Astrocyte of the hippocampus (primary cell): ENCODE measurements at places on chromosomes 2 and 18.

GRCh38 chr18:23690505-23691068, 1.3 kb downstream of the LAMA3 start:
- peak; percentile 4 for DNase-seq

DNA sequence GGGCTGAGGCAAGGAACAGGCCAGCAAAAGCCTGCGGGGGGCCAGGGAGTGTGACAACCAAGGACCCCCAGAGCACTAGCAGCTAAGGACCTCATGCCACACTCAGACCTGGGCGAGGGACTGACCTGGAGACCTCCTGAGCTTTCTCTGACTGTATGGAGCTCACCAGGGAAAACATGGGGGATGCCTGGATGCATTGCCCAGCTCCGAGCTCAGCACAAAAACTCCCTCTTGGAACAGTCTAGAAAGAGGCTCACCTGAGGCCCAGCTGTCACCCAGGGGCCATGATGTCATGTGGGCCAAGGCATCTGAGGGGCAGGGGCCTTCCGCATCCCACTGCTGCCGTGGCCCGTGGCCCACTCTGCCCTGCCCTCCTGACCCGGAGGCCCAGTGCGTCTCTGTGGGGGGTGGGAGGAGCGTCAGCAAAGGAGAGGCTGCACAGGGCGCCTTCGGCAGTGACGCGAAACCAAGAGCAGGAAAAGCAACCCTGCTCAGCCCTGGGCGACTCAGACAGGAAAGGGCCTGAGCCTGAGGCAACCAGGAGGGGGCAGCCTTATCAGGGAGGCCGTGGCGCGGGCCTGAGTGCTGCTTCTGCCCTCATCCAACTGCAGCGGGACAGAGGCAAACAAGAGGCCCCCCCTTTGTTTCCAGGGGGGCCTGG, 57.3 kb upstream of the ALPP start:
- DNase-seq, result no peak

DNA sequence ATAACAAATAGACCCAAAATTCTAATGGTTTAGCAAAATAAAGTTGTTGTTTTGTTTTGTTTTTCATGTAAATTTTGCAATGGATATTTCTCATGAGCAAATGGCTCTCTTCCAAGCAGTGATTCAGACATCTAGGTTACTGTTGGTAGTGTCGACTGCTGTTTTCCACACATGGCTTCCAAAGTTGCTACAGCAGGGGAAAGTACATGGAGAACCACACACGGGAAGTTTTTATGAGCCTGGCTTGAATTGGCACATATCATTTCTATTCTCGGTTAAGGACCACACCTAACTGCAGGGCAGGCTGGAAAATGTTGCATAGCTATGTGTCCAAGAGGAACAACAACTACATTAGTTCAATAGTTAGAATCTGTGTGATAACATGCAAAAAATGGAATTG, 262.1 kb downstream of the GALNT13 start:
- peak; percentile 5 for DNase-seq

GRCh38 chr18:36309436-36310391, 12.2 kb downstream of the FHOD3 start:
- DNase-seq, result peak; percentile 98

GRCh38 chr2:58354230-58354629, 113.1 kb upstream of the FANCL start:
- DNase-seq, result no peak

DNA sequence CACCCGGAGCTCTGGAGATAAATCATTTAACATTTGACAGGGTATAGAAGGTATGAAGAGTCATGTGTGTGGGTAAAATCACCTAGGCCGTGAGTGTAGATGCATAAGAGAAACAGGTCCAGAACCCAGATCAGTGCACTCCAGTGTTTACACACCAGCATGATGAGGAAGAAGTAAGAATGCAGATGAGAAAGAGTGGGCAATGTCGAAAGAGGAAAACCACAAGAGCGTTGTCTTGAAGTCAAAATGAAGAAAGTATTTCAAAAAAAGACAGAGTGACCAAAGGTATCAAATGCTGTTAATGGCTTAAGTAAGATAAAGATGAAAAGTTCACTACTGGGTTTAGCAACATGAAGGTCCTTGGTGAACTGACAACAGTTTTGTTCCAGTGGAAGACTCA, 32.0 kb upstream of the PLB1 start:
- DNase-seq, result no peak

- no peak for DNase-seq
Observed at GRCh38 chr2:17136877-17137276, 381.4 kb downstream of the RAD51AP2 start.

- DNase-seq, result no peak
Observed at GRCh38 chr2:174027956-174028355, 62.8 kb upstream of the SP3 start.

DNA sequence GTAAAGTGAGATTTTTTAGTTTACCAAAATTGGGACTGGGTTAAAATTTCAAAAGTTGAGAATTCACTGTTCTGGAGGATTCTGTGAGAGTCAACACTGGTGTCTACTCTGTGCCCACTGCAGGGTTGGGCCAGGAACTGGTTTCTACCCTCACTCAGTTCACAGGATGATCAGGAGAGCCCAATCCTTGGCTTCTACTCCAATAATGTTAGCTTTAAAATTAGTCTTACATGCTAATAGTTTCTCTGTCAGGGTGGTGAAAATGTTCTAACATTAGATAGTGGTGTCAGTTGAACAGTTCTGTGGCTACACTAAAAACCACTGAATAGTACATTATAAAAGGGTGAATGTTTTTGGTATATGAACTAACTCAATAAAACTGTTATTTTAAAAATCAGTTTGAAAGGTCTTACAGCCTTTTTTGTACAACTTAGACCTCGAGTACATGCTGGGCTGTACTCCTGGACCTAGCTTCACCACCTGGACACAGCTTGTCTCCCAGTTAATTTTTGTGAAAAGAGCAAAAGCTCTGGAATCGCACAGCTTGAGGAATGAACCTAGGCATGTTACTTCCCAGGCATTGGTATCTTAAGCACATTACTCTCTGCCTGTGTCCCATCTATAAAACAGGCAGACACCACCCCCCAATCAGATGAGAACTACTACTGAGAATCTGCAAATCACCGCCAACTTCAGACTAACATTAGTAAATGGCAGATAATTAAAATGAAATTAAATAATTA, 44.4 kb downstream of the ACVR1 start:
- peak; percentile 53 for DNase-seq

DNA sequence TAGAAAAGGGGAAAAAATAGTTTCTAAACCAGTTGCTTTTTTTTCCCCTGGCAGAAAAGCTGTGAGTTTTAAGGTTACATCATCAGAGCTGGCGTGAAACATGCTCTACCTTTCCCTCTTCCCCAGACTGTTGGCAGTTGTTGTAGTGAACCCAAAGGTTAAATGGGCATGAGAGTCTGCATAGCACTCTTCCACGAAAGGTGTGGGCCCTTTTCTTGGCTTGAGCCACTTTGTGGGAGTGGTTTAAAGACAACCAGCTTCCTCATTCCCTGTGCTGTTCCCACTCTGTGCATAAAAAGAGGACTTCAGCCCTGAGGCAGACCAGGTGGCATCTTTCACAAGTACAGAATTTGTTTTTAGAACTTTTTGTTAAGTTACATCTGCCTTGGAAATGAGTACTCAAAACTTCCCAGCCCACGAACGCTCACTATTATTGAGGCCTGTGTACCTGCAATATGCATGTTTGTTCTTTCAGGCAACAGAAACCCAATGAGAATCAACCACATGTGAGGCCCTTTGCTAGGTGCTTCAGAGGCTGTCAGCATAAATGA, 243.8 kb downstream of the BABAM2 start:
- no peak for DNase-seq

- peak; percentile 82 for DNase-seq
Observed at GRCh38 chr2:225002039-225002655, 40.1 kb downstream of the DOCK10 start.

GRCh38 chr2:120858361-120859106, 122.9 kb downstream of the GLI2 start:
- no peak for DNase-seq

- no peak for DNase-seq
Observed at GRCh38 chr2:37740164-37740739, 68.8 kb upstream of the CDC42EP3 start.

DNA sequence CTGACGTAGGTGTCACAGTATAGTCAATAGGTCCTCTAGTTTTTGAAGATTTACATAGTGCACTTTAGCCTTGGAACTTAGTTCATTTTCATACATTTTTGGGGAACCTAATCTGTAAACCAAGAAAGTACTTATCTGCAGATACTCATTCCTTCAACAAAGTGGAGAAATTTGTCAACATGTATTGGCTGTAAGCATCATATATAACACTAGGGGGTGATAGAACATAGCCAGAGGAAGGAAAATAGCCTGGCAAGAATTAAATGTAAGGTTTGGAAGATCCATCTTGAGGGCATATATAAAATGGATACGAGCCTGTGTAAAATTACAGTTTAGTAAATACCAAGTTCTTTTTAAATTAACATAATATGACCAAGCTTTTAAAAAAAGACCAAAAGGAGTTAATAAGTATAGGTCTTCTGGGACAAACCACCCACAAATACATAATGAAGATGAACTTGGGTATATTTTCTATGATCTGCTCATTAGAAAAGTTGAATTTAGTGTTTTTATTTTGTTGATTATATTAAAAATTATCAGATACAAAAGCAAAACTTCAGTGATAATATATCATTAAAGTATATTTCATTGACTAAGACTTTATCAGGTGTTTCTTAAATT, 18.2 kb downstream of the RPL37A start:
- peak; percentile 62 for DNase-seq

DNA sequence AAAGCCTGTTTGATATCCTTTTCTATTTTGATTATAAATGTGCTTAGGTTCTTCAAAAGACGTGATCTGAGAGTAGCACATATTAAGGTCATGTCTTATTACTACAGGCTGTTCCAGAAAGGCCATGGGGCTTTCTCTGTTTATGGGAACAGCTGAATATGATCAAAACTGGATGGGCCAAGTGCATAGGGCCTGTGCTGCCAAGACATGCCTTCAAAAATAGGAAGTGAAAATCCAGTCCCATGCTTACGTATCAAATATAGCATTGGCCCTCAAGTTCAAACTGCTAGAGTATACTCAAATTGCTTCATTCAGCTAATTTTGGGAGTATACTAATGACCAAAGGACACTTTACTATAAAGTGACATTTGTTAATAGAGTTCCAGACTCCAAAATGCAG, 24.1 kb downstream of the SLC25A52 start:
- DNase-seq, result no peak

GRCh38 chr2:96852667-96853066, 5.1 kb downstream of the ANKRD39 start:
- DNase-seq, result no peak

DNA sequence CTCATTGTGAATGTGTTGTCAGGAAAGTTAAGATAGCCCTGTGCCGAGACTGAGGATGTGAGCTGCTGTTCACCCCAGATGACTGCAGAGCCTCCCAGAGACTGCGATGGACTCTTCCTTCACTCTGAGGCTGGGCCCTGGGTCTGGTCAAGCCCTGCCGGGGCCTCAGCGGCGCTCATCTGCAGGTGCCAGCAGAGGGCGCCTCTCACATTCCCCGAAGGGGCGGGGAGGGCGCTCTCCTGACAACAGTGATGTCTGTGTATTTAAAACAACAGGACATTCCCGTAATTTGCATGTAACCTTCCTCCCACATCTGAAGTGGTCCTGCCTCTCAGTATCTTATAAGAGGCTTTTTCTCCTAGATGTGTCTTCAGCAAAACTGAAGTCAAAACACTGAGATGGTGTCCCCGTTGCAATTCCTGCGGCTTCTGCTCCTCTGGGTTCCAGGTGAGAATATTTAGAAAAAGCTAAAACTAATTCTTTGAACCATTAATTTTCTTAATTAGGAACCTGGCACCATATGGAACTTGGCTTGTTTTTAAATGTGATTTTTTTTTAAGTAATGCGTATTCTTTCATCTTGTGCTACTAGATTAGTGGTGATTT, 1377.9 kb downstream of the RPIA start:
- no peak for DNase-seq

- DNase-seq, result peak; percentile 90
Observed at GRCh38 chr2:67650291-67651133, 253.4 kb downstream of the ETAA1 start.

- DNase-seq, result peak; percentile 76
Observed at GRCh38 chr18:43563780-43564179, 286.5 kb upstream of the SYT4 start.

DNA sequence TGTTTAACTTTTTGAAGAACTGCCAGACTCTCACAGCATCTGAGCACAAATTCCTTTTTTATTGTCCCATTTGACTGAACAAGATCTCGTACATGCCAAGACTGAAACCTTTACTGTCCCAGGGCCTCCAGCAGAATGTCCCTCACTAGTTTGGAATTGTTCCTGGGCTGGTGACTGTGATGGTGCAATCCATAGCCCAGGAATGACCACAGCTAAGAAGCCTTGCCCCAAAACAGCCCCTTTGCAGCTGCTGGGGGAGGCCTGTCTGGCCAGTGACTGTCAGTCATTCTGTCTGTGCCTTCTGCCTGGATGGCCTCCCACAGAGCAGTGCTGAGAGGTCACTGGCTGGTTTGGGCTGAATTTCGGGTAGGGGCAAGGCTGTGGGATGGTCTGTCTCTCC, 184.5 kb upstream of the MSH6 start:
- no peak for DNase-seq

DNA sequence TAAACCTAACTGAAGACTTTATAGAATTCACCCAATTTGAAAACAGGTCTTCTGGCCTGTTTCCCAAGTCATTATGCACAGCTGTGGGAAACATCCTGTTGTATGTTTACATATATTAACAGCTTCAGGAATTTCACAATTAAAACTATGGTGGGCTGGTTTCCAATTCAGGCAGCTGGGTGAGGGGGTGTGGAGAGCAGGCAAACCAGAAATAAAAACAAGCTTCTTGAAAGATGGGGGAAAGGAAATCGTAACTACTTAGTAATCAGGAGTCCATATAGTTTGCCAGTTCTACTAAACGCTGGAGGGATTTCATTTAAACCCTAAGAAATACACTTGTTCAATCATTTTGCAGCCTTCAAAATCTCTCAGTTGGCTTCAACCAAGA, 22.8 kb downstream of the ATP8B1 start:
- DNase-seq, result peak; percentile 71

DNA sequence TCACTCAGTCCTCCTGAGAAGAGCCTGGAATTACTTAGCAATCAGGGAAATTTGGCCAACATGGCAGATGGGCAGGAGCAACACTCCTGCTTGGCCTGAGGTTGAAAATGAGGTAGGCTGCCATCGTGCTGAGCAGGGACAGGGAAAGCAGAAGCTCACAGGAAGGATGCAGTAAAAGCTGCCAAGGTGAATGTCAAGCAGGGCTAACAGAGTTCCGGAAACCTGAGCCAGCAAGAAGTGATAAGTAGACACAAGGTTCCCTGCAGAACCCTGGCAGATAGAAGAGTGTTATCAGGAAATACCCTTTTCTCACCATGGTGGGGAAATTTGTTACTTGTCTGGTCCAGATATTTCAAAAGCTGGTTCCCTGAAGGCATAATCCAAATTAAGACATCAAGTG, 454.3 kb upstream of the MEX3C start:
- DNase-seq, result no peak
